ENCODE measurements at places on chromosomes 12 and 14.

- DNase-seq = peak; percentile 85
Observed at GRCh38 chr12:103841690-103842584, 903 bp upstream of the NT5DC3 start.

DNA sequence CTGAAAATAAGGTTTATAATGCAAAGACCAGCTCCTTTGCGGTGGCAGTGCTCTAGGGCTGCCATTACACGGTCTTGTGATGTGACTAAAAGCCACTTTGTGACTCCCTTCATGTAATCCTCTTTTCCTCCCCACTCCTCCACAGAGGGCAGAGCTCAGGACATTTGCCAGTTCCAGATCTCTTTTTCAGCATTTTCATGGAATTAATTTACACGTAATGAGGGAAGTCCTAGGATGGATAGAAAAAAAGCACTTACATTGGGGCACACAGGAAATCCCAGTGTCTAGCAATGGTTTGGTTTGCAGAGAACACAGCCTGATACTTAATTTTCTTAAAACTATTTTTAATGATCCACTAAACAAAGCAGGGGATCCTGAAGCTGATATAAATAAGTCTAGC lies 17.5 kb upstream of the ATF1 start:
- no peak for DNase-seq

- DNase-seq = no peak
Observed at GRCh38 chr12:74988156-74988555, 221.5 kb downstream of the KCNC2 start.

DNA sequence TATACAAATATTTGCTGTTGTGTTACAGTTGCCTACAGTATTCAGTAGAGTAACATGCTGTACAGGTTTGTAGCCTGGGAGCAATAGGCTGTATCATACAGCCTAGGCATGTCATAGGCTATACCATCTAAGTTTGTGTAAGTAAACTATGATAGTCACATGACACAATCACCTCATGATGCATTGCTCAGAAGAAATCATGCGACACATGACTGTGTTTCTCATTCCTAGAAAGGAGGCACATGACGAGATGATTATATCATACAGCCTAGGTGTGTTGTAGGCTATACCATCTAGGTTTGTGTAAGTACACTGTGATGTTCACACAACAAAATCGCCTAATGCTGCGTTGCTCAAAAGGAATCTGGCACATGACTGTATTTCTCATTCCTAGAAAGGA lies 31.9 kb downstream of the NOPCHAP1 start:
- no peak for DNase-seq

DNA sequence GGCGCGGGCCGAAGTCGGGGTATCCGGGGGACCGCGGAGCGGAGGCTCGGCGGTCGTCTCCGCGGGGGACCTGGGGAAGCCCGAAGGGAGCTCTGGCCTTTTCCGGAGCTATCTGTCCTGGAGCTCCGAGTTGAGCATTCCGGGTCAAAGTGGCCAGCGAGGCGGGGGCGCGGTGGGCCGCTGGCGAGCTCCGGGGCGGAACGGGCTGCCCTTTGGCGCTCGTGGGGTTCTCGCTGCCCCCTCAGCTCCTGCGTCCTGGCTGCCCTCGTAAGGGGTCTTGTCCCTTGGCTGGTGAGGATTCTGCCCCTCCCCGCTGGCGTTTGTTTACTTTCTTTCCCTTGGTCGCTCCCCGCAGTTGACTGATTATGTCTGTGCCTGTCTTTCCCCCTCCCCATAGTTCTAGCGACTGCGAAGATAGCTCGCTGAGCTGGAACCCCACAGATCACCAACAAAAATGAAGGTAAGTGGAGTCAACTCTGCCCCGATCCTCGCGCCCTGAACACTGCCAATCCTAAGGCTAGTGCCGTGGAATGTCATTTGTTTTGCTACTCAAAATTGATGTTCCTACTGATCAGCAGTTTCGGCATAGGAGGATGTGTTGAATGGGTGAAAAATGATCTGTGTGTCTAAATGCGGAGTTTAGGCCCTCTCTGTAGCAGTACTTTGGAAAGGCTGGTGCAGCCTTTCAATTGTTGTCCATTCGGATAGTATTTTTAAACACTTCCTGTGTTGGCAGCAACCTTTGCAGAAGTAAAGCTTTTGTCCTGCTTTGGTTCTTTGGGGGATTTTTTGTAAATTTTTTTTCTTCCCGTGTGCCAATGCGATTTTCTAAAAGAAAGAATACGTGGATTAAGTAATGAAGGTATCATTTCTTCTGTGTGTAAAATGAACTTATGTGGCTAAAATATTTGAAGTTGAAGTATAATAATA lies 1.3 kb downstream of the ARID4A start:
- no peak for DNase-seq

- DNase-seq = no peak
Observed at GRCh38 chr14:79383031-79383430, 828.3 kb downstream of the DIO2 start.

DNA sequence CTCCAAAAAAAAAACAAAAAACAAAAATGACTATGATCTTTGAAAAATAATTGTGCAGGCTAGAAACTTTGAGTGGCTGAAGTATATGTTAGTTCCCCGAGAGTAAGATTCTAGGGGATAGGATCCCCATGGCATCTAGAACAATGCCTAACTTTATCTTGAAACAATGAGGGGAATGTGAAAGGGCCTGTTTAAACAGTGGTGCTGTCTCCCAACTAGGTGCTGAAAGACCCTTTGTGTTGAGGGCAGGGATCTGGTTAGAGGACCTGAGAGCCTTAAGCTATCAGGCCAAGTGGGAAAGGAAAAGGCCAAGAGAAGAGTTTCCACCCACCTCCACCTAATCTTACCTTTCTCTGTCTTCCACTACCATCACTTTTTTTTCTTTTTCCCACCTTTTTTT lies 6.8 kb upstream of the YLPM1 start:
- no peak for DNase-seq

- DNase-seq = no peak
Observed at GRCh38 chr12:108340037-108340436, 926 bp upstream of the CMKLR1 start.

GRCh38 chr12:110074089-110074488 lies 25.8 kb upstream of the C12orf76 start:
- DNase-seq = no peak

- DNase-seq = no peak
Observed at GRCh38 chr12:121577443-121578180, 3.2 kb downstream of the KDM2B start.

GRCh38 chr14:91890291-91890749 lies 23.0 kb upstream of the TC2N start:
- no peak for DNase-seq

- no peak for DNase-seq
Observed at GRCh38 chr12:28099871-28100270, 90.4 kb upstream of the CCDC91 start.

DNA sequence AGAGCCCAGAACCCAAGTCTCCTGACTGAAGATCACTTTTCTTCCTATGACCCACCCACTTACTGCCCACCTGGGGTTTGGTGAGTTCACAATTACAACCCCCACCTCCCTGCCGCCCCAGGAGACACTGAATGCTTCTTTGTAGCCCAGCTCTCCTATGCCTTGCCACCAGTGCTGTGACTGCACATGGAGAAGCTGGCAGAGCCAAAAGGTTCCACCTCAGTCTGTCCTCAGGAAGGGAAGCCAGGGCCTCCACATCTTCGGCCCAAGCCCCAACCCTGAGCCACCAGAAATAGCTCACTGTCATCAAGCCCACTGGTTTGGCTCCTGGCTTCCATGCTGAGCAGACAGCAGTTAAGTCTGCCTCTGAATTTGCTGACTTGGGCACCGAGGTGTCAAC lies 25.6 kb downstream of the OTUB2 start:
- no peak for DNase-seq

GRCh38 chr12:15393037-15393436 lies 70.7 kb downstream of the PTPRO start:
- no peak for DNase-seq

- DNase-seq = no peak
Observed at GRCh38 chr14:89740241-89740640, 214.3 kb downstream of the EFCAB11 start.

DNA sequence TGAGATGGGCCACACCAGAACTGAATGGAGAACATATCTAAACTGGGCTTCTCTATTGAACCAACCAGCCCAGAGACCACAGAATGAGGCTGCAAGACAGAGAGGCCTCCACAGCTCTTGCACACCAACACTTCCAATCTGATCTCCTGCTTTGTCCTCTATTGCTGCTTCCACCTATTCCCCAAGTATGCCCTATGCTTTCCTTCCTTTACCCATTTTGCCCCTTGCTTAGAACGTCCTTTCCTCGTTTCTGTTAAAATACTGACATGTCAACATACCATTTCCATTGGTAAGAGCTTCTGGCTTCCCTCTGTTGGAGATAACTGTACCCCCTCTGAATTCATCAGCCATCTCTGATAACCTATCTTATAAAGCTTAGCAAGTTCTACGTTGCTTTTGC lies 2.8 kb downstream of the SLC2A13 start:
- no peak for DNase-seq

DNA sequence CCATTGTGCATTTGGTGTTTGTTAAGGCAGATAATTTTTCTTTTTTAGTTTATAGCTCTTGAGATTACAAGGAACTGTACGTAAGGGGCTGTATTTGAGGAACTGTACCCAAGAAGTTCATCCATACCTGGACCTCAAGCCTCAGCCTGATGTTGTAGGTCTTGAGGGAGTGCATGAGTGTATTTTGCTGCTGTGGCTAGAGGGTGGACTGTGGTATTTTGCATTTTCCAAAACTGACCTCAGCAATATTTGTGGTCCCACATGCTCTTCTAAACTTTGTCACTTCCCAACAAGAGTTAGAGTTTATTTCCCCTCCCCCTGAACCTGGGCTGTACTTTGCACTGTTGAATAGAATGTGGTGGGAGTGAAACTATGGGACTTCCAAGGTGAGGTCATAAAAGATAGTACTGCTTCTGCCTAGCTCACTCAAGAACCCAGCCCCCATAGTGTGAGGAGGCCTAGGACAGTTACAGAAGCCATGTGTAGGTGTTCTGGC lies 42.2 kb upstream of the FBXO33 start:
- no peak for DNase-seq

DNA sequence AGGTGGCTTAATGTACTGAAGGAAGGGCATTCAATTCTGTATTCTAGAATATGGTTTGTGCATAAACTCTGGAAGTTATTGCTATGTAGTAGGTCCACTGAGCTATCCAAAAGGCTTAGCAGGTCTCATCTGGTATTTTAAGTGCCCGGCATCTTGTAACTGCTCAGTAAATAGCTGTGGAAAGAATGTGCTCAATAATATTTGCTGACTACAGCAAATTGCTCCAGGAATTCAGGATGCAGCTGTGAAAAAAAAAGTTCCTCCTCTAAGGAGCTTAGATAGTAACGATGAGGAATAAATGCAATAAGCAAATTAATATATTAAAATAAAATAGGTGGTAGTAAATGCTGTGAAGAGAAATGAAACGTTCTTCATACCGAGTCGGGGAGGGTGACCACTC lies 857.1 kb downstream of the AACS start:
- DNase-seq = no peak

Data from activated naive CD4-positive, alpha-beta T cell treated with anti-CD3 and anti-CD28 coated beads, Interleukin-2, amount 50 U/mL, for 72 hours (primary cell).